ENCODE measurements at places on chromosomes 16 and 17. TPM values are rescaled to one million over a fixed set of nuclear protein-coding genes. Genes with fewer than 3 reads are reported as not detected.

- DNase-seq: no peak
Measured at GRCh38 chr16:87012954-87013938, 303.9 kb downstream of the C16orf95 start.

DNA sequence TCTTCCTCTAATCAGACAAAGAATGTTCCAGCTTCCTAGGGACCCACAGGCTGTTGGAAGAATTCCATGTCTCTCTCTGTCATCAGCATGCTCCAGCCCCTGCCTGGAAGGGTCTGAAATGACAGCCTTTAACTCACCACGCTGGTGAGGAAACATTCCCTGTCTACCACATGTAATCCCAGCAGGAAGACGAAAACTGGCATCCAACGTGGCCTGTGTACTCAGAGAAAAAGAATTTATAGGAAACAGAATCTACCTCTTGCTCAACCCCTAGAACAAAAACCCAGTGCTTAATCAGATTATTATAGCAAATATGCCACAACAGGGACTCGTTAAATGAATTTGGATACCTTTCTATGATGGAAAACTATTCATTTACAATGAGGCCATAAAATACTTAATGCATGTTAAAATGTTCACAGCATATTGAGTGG is 147.3 kb upstream of the FOXF1 start:
- DNase-seq: peak; percentile 92

- no peak for DNase-seq
Measured at GRCh38 chr16:67425580-67425979, 5.3 kb upstream of the HSD11B2 start.

The MAP2K3 gene
- total RNA-seq: 42.6 TPM

The ABCA9 gene
- 0.51 TPM for total RNA-seq

The KRTAP16-1 gene
- not detected for total RNA-seq

DNA sequence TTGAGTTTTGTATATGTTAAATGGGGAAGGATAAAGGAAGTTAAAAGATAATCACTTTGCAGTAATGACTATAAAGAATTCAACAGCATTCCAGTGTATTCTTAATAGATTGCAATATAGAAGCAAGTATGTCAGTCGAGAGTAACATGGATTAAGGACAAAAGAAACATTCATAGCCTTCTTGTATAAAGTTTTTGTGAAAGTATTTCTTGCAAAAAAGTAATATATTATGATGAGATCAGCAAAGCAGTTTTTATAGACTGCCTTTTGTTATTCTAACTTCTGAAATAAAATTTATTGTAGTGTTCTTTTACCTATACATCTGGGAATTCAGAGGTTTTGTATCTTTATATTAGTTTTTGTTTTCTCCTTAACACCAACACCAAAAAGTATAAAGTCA is 184.9 kb upstream of the RBL2 start:
- no peak for DNase-seq

DNA sequence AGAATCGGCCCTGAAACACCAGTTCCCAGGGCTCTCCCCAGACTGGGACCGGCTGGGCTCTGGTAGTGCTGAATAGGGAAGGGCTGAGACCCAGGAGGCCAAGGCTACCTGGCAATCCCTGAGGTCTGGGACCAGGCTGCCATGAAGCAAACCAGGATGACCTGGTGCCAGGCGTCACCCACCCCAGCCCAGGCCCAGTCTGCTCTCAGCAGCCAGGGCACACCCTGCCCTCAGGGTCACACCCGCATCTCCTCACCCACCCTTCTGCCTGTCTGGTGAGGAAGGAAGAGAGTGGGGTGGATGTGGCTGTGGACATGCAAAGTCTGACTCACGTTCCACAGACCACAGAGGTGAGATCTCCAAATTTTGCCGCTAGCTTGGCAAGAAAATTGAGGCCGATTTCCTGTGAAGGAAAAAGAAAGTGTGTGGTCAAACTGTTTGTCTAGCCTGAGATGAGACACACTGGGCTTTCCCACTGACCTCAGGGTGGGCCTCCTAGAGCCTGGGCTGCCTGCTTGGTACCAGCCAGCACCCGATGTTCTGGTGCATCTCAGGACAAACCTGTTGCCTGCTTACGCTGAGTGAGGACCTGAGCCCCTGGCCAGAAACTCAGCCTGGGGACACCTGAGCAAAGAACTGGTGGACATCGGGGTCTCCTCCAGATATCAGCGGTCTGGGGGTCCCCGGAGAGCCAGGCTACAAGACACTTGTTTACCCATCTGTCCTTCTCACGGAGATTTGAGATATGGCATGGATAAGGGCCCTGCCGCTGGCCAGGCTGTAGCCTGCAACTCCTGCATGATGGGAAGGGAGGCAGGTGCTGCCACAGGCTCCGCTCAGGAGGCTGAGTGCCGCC is 6.3 kb upstream of the RAB37 start:
- DNase-seq: no peak

DNA sequence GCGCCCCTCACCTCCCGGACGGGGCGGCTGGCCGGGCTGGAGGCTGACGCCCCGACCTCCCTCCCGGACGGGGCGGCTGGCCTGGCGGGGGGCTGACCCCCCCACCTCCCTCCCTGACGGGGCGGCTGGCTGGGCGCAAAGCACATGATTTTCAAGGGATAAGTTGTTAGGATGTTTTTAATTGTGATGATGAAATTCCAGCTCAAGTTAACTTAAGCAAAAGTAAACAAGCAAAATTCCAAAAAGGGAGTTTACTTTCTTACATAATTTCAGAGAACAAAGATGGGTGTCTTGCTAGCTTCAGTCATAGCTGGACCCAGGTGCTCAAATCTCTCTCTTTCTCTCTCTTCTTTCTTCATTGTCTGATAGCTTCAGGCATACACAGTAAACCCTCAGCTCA is 33.6 kb upstream of the MED9 start:
- DNase-seq: peak; percentile 36

DNA sequence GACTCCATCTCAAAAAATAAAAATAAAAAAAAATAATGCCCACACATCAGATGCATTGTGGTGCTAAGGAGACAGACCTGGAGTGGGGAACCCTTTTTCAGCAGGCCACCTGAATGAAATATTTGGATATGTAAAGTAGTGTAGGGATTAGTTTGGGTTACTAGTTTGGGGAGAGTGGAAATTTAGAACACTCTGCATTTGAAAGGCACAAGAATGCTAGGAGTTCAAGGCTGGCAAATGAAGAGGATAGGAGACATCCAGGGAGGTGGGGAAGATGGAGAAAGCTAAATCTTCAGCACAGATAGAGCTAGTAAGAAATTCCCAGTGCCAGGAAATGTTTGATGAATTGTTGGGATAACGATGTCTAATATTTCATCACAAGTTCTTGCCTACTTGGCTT is 298.3 kb upstream of the ERCC4 start:
- DNase-seq: no peak

DNA sequence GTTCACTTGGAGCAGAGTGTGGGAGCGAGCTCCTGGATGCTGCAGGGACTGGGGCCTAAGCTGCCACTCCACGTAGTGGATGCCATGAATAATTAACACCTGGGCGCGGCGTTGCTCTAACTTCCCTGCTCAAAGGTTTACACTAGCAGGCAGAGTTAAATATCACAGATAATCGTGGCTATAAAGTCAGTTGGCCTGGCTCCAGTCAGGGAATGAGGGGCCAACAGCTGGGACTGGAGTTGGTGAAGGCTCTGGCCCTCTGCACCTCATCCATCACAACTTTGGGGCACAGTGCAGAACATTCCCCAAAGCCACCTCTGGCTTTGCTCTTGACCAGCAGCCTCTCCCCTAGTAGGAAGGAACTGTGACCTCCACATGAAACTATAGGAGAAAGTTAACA is 10.9 kb downstream of the HOXB4 start:
- no peak for DNase-seq

DNA sequence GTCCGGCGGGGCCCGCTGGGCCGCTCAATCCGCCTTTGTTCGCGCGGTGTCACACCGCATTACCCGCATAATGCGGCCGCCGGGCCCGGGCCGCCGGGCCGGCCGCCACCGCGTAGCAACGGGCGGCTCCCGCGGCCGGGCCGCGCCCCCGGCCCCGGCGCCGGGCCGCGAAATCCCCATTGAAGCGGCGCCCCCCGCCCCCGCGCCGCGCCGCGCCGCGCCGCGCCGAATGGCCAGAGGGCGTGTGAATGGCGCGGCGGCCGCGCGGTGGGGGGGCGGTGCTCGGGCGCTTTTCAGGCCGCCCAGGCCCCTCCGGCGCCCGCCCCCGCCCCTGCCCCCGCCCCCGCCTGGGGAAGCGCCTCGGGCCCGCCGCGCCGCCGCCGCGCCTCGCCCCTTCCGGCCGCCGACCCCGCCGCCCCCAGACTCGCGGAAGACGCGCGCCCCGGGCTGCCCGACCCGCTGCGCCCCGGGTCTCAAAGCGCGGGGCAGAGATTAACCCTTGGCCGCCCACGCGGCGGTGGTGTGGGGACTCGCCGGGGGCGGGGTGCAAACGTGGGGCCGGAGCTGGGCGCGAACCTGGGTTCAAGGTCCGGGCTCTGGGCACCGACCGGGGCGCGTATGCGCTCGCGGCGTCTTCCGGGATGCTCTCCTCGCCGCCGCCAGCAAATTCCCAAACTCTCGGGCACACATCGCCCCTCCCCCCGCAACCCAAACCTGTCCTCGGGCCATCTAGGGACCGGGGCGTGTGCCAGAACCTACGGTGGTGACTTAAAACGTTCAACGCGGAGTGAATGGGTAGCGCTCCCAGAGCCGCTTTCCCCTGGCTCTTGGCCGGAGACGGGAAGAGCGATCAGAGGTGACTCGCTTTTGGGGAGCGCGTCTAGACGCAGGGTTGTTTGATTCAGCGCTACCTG is 46.7 kb downstream of the WNT3 start:
- peak; percentile 58 for DNase-seq

- DNase-seq: no peak
Measured at GRCh38 chr16:35749253-35750141, 2290.1 kb downstream of the TP53TG3F start.

The ATP6V0C gene
- 44.9 TPM for total RNA-seq

The TNP2 gene
- total RNA-seq: not detected

- peak; percentile 89 for DNase-seq
Measured at GRCh38 chr17:50681263-50682200, 26.2 kb downstream of the ANKRD40 start.

- DNase-seq: no peak
Measured at GRCh38 chr17:68433911-68434508, 23.3 kb downstream of the WIPI1 start.

DNA sequence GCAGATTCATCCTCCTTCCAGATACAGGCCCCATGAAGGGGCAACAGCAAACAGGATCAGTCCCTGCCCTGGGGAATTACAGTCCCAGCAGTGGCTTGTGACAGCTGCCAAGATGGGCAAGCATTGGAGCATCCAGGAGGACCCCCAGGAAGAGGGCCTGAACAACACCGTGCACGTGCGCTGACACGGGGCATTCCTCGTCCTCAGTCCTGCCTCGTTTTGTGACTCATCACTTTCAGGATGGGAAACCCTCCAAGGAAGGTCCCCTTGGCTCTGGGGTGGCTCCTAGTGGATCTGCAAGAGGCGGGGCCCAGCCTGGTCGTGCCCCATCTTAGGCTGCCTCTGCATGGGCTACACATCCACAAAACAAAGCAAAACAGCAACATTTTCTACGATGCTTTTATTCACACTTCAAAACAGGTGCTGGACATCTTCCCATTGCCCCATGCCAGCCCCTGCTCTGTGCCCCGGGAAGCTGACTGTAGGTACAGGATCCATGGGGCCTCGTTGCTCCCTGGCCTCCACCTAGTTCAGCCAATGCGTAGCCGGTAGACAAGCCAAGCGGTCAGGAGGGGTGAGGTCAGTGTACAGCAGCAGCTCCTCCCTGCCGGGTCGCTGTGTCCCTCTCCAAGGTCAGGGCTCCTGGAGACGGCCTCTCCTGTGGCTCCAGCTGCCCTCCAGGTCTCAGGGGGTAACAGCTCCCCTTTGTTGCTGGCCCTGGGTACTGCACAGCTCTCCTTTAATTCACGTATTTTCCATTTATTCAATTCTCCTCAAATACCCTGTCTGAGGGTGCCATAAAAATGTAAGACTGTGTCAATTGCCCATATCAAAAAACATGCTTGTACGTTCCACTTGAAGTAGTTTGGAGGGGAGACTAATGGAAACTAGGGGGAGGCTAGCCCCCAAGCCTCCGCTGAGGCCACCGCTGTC is 32.2 kb downstream of the ACTG1 start:
- peak; percentile 72 for DNase-seq

The MLKL gene
- 11.9 TPM for total RNA-seq

DNA sequence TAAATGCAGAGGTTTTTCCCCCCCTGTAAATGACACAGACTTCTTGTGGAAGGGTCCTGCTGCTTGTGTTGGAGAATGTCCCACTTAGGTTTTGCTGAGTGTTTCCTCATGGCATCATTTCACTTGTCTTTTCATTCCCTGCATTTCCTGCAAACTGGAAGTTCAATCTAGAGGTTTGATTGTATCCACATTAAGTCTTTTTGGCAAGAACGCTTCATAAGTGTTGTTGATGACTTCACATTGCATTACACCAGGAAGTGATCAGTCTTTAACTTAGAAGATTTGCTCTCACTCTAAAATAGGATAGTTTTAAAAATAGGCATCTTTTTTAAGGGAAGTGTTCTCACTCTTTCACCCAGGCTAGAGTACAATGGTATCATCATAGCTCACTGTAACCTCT is 67.2 kb downstream of the RPTOR start:
- no peak for DNase-seq

DNA sequence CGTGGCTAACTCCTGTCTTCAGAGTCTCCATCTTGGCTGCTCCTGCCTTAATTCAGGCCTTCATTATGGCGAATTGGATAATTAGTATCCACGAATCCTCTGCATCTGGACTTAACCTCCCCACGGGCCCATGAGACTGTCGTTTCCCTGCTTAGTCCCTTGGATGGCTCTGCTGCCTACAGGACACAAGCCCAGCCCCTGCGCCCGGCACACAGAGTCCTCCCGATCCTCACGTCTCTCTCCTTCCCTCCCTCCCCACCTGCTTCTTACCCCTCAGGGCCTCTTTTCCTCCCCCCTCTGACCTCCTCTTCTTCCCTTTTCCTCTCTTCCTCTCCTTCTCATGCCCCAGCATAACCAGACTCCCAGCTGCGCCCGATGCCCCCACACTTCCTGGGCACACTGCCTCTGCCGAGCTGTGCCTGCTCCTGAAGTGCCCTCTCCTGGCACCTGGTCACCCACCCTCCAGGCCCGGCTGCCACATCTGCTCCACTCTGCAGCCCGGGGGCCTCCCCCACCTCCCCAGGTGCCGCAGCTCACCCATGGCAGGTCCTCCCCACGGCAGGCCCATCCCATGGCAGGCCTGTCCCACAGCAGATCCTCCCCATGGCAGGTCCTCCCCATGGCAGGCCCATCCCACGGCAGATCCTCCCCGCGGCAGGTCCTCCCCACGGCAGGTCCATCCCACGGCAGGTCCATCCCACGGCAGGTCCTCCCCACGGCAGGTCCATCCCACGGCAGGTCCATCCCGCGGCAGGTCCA is 45.9 kb downstream of the RPH3AL start:
- DNase-seq: no peak

DNA sequence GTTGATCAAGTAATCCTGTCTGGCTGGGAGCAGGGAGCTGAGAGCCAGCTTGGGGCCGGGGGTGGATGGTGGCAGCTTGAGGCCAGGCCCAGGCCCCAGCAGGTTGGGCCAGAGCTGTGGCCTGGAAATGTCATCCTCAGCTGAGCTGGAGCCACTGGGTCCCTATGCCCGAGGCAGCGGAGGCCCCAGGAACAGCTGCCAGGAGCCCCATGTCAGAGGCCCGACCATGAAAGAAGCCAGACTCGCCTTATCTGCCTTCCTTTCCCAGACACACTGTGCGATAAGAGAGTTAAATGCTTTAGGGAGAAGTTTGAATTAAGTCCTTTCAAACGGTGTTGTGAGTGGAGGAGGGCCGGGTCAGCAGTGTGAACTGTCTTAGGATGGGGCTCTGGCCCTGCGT is 3.5 kb downstream of the SMTNL2 start:
- no peak for DNase-seq

The RHBDF1 gene
- total RNA-seq: 61.7 TPM

GRCh38 chr17:63675607-63676546 is 24.0 kb downstream of the LIMD2 start:
- peak; percentile 84 for DNase-seq
